Fibroblast of lung (primary cell): ENCODE measurements at places on chromosomes 7 and 10.
A peak's percentile ranks its signal among the peaks of the same experiment; 100 is the strongest.

DNA sequence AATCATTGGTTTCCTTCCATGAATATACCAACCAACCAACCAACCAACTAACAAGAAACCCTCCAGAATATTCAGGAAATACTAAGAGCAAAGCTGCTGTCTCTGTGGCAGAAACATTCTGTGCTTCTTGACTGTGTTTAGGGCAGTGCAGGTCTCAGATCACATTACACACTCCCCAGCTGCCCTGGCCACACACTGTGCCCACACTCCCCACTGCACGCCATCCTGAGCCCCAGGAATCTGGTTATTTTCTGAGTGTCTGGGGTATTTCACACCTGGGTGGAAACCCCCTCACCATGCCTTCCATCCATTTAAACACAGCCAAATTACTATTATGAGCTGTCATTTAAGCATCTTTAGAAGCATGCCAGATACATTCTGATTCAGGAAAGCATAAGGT is 183.7 kb upstream of the ANK3 start:
- no peak for DNase-seq

- no peak for DNase-seq
These were observed 53.3 kb upstream of the SP8 start for GRCh38 chr7:20839987-20840386.

DNA sequence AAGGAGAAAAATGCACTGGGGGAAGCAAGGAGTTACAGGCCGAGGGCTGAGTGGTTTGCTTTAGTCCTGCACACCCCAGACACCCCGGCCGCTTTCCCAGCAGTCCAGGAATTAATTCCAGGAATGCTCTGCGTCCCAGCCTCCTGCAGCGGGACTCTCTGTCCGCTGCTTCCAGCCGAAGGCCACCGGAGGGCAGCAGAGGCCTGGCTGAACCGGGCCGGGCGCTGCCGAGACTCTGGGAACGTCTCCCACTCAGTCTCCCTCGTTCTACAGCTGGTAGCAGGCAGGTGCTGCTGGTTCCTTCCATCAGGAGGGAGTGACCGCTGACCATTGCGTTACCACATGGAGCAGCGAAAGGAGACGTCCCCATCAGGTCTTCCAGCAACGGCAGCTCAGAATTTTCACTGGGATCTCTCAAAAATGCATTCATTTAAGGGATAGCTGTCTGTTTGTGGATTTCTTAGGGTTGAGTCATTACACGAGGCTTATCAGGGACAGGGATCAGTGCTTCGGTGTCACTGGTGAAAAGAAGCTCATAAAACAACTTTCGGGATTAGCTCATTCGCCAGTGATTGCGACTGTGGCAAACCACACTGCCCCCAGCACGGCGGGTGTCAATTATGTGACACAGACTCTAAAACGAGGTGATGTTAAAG is 24.9 kb upstream of the PITRM1 start:
- peak; percentile 84 for DNase-seq

DNA sequence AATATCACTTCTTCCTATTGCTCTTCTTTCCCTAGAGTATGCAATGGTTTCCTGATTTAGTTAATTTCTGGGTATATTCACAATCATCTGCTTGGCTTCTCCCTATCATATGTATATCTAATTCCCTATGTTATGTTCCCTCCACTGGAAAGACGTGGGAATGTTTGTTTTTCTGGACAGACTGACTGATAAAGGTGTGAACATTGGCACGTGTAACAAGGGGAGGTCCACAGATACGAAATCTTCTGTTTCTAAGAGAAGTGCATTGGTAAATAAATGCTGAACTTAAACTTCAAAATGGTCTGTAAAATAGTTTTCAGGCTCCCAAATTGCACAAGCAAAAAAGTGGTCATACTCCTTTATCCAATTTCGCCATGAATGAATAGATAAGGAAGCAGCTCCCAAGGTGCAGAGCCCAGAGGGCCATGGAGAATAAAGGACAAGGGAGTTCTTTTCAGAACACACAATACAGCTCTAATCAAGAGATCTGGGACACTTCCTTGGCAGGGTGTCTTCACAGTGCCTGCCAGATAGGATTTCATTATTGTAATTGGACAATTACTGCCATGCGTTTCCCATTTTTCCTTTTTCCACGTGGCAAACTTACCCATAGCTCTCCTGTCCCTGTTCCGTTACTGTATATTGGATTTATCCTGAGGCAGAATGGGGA is 141.9 kb downstream of the RNF133 start:
- no peak for DNase-seq

DNA sequence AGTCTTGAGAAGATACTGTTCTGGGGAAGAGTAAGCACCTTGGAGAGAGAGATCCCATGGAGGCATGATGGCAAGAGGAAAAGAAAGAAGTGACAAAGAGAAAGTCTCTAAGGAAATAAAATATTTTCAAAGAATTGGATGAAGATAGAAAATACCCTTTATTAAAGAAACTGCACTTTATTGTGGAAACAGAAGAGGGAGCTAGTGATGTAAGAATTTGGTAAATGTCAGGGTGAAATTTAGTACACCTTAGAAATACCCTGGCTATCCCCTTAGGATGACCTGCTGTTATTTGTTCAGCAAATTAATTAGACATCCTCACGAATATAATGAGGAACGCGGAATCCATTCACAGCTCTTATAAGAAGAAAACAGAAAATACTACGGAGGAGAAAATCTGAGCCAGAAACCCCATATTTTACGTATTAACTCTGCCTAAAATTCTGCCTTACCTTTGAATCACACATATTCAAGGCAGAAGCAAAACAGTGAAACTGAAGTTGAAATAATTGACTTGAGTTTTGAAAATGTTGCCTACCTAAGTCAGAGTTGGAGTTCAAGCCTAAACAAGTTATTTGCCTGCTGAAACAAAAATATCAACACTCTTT is 90.7 kb downstream of the TFPI2 start:
- DNase-seq: peak; percentile 11

DNA sequence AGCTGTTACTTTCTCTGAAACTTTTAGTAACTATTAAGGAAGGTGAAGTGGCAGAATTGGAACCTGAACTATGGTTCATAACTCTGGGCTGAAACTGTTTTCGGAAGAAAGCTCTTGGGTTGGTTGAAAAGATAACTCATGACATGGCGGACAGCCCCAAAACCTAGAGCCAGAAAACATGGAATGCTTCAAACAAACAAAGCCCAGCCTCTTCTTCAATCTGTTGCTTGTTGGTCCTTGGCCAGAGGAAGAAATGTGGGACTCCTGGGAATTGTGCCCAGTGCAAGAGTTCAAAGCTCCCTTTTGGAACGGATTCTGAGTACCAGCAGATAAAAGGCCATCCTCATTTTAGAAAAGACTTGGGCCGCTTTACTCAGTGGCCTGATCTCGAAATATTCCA is 52.9 kb upstream of the CACNB2 start:
- DNase-seq: peak; percentile 50

- DNase-seq: peak; percentile 36
These were observed 1.1 kb downstream of the HNRNPA2B1 start for GRCh38 chr7:26199301-26200037.

DNA sequence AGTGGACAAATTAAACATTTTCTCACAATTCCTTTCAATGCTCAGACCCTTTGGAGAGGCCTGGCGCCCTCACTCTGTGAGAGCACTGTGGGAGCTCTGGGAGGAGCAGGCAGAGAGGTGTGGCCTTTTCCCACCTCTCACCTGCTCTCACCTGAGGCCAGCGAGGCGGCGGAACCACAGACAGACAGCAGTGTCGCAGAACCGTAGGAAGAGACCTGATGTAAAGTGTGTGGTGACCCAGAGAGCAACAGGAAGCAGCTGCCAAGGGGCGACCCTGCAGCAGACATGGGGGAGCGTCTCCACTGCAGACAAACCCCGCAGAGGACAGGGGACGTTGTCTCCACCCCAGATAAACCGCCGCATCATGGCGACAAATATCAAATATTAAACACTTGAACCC is 15.6 kb upstream of the PARP12 start:
- DNase-seq: no peak

DNA sequence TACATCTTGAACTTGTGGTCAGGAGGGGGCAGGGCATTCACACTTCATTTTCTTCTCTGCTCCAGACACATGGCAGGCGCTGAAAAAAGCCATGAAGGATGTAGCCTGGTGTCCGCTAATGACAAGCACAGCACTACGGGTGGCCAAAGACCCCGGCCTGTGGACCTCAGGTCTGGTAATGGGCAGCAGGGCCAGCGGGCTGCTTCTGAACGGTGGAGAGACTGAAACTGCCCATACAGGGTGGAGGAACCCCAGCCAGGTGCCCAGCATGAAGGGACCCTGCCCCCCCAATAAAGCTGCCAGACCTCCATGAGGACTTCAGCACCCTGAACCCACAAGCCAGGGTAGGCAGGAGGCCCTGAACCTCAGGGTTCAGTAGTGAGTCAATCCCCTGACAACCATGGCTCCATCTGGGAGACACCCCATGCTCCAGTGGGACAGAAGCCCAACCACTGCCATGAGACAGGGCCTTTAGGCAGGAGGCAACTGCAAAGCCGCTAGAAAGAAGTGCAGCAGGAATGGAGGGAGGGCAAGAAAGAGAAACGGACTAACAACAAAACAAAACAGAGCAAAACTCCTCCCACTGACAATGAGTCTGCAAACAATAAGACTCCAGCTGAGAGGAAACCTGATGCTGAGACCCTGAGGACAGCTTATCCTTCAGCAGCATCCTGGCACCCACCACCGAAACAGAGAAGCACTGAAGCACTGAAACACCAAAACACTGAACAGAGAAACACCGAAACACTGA is 140.2 kb upstream of the PPP2R2D start:
- no peak for DNase-seq

- DNase-seq: no peak
These were observed 12.9 kb upstream of the ABCA13 start for GRCh38 chr7:48158404-48158803.

DNA sequence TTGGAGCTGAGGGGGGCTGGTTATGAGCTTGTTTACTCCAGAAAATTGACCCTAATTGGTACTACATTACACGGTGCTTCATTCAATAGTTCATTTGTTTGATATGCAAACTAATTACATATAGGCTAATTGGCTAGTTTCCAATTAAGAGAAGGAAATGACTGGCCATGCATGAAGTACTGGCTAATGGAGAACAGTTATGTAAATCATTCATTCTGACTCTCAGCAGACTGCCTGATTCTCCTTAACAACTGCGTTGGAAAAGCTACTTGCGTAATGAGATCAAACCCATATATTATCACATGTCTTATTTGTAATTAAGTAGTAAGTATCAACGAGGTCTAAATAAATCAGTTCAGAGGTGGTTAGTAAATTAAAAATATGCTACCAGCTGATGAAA is 81.8 kb upstream of the CTTNBP2 start:
- no peak for DNase-seq

GRCh38 chr7:128389085-128389617 is 20.6 kb downstream of the IMPDH1 start:
- no peak for DNase-seq

- DNase-seq: no peak
These were observed 76.7 kb downstream of the EMX2 start for GRCh38 chr10:117619223-117619622.

DNA sequence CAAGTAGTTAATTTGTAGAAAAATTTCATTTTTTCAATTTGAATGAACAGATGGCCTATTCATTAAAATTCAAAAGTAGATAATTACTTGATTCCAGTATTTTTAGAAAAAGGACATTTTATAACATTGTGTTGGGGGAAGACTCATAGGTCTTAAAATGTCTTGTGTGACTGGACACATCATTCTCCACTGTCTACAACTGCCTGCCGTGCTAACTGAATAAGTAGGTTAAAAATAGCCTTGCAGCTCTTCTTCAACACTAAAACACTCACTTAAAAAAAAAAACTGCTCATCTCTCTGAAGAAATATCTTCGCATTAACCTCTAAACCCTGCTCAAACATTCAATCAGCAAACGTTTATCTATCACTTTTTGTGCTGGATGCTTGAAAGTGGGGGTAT is 253.8 kb downstream of the CSTF2T start:
- no peak for DNase-seq

- peak; percentile 38 for DNase-seq
These were observed 83.1 kb downstream of the CTNNA3 start for GRCh38 chr10:67612577-67613537.

- no peak for DNase-seq
These were observed 1.5 kb downstream of the ECHDC3 start for GRCh38 chr10:11743461-11744338.

GRCh38 chr7:80330434-80330833 is 181.4 kb downstream of the GNAT3 start:
- peak; percentile 72 for DNase-seq

- peak; percentile 84 for DNase-seq
These were observed 276.9 kb upstream of the KLF14 start for GRCh38 chr7:131010717-131011431.

DNA sequence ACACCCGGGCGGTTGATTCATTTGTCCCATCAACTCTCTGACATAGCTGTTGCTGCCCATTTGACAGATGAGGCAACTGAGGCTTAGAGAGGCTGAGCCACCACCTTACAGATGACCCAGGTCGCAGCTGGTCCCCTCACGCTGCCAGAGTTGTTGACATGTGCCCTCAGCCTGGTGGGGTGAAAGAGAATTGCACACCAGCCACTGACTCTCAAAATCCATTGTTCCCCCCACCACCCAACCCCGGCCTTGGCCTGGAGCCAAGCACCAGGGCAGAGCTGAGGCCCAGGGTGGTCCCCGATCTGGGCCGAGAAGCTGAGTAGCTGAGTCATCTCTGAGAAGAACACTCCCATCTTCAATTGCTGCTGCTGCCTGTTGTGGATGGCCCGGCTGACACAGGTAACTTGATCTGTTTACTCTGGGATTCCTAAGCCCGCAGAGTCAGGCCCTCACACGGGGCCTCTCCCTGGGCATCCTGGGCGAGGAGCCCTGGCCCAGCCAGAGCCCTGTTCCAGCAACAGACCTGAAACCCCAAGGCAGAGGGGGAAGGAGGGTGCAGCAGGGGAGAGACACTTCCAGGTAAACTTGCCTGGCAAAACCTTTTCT is 27.5 kb downstream of the PVRIG start:
- DNase-seq: peak; percentile 74

DNA sequence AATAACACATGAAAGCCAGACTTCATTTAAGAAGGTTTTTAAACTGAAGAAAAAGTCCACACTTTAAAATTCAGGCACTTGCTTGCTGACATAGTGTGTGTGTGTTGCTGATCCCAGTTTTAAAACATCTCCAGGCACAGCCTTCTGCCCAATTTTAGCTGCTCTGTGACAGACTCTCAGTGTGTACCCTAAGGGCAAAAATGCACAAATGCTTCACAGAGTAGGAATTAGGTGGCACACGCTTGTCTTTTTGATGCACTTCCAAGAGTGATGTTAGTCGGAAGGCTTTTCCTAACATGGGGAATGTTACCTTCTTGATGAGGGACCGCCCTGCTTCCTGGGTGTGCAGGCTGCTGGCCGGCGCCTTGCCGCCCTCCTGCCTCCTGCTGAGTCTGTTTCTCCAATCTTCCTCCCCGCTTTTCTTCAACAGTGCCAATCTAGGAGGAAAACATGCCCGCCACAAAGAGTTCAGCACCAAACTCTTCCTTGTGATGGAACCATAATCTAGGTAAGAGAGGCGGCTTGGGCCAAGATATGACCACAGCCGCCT is 122.3 kb downstream of the SVIL start:
- no peak for DNase-seq

DNA sequence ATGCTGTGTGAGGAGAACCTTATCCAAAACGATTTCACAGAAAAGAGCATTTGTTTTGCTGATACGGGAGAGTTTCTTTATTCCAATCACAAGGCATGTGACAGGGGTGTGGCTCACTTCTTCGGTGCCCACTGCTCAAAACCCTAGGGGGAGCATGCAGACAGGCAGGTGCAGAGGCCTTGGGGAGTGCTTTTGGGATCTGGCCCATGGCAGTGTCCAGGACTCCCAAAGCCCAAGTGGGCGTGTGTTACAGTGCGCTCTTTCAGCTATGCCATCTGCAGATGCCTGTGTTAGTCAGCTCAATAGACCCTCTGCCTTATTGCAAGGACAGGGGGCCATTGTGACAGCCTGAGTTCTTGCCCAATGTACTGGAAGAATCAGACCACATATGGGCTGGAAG is 94.8 kb downstream of the CSTF2T start:
- DNase-seq: no peak
